ENCODE measurements at places on chromosomes 2 and 18.

DNA sequence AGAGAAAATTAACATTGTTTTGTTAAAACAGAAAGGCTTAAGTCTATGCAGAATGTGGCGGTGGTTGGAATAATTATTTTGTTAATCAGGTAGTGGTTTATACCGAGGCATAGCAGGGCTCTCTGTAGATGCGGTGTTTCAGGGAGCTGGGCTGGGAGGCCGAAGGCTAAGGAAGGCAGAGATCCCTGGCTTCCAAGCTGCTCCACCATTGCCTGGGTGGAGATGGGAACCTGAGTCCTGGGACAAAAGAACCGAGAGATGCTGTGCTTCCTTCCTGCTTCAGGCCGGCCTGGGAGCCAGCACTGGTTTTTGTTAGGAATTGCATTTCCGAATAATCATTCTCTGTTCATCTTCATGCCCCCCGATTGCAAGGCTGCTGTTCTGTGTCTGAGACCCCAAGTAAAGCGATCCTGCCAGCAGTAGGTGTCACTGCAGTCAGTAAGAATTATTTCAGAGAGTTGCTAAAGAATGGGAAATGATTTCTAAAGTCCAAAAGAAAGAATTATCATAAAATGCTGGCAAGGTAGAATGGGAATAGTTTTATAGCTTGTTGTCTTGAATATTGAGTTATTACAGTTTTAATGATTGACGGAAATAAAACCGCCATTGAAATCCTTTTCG is 824.9 kb downstream of the GALR1 start:
- DNase-seq = no peak

DNA sequence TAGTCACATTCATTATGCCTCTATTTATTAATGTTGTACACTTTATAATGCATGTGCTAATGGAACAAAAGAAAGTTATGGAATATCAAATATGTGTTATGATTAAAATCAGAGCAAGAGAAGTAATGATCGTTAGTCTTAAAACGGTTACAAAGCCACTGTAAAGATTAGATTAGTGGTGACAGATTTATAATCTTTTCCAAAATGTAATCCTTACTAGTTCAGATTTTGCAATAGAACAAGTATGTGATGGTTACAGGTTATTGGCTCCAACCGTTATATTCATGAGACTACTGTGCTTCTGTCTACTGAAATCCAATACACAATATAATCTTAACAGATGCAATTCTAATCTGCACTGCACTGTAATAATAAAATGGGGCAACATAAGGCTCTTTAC is 180.6 kb downstream of the ZNF521 start:
- no peak for DNase-seq

GRCh38 chr2:48548840-48549239 is 18.9 kb downstream of the STON1 start:
- no peak for DNase-seq

- no peak for DNase-seq
Observed at GRCh38 chr2:46277431-46278190, 19.6 kb upstream of the EPAS1 start.

DNA sequence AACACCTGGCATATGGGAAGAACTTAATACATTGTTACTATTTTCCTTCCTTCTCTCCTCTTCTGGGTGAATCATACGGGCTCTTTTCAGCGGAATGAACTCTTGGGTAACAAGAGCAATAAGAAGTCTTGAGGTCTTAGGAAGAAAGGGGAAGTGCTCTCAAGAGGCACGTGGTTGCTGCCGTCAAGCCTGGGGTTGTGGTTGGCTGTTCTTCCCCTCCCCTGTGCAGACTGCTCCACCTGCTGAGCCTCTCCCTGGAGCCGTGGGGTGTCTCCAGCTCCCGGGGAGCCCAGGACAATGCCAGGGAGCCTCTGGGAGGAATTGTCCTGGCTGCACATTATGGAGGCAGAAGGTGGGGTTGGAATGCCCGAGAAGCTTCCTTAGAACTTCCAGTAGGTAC is 19.4 kb downstream of the TOGARAM2 start:
- DNase-seq = no peak

- no peak for DNase-seq
Observed at GRCh38 chr2:207729465-207729998, 18.1 kb downstream of the CCNYL1 start.

GRCh38 chr2:40384233-40384632 is 67.7 kb downstream of the SLC8A1 start:
- no peak for DNase-seq

DNA sequence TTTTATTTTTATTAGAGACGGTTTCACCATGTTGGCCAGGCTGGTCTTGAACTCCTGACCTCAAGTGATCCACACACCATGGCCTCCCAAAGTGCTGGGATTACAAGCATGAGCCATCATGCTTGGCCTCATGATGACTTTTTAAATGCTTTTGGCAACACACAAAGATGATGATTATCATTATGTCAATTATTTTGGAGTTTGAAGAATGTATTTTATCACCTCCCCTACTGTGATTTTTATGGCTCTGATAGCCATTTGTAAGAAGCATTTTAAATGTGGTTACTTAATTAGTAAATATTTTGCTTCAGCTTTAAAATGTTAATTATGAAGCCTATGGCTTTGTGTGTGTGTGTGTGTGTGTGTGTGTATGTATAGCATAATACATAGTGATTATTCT is 45.1 kb upstream of the RAB27B start:
- no peak for DNase-seq

GRCh38 chr2:105329197-105329554 is 359 bp downstream of the TGFBRAP1 start:
- DNase-seq = no peak

GRCh38 chr2:231512222-231512621 is 18.0 kb downstream of the NMUR1 start:
- DNase-seq = peak; percentile 49

DNA sequence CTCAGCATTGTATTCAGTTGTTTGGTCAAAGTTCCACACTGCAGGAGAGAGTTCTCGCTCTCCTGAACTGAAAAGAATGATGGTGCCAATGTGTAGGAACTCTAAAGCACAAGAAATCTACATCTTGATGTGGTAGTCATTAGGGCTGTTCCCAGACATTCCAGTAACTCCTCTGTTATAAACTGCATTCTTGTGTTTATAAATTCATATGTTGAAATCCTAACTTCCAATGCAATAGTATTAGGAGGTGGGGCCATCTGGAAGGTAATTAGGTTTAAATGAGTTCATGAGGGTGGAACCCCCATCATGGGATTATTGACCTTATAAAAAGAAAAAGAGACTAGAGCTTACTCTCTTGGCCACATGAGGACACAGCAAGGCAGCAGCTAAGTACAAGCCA is 239.6 kb downstream of the CDH20 start:
- peak; percentile 47 for DNase-seq

- no peak for DNase-seq
Observed at GRCh38 chr2:96875498-96876268, 5.8 kb upstream of the SEMA4C start.

DNA sequence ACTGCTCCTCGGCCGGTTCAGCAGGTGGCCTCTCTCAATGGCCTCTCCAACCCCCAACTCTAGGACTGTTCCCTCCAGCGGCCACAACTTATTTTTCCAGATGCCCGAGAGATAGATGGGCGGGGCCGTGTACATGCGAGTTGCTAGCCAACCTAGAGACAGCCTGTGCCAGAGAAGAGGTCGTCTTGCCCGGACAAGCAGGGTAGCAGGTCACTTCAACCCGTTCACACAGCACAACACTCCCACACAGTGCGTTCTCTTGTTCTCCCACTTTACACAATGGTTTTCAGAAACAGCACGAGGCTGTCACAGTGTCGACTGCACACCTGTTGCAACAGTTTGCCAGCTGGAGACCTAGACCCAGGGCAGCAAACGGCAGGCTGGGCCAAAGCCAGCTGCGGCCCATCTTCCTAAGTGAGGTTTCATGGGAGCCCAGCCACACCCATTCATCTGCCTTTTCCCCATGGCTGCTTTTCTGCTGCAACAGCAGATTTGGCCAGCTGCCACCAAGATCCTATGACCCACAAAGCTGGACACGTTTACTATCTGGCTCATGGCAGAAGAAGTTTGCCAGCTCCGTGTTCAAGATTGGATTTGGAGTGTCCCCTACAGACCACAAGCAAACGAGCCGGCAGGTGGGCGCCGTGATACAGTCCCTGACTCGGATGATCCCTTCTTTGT is 7.3 kb upstream of the PRLH start:
- DNase-seq = peak; percentile 57

- no peak for DNase-seq
Observed at GRCh38 chr18:56511996-56512395, 126.4 kb downstream of the TXNL1 start.

DNA sequence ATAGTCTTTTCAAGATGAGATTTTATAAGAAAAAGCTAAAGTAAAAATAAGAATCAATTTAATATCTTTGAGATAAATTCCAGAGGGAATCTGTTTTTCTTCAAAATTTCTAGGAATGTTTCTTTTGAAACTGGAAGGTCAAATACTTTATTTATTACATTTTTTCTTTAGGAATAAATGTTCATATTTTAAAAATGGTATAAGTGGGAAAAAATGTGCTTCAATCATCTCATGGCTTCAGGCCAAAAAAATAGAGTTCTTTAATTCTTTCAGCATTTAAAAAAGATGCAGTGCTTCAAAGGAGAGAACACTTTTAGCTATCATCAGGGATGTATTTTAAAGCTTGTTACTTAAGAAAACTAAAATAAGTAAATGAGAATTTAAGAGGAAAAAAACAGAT is 110.6 kb downstream of the NEB start:
- DNase-seq = no peak
